ENCODE measurements at places on chromosomes 11 and 22.

- DNase-seq, result no peak
Measured at GRCh38 chr11:106644824-106645223, 373.5 kb downstream of the GUCY1A2 start.

- no peak for DNase-seq
Measured at GRCh38 chr11:102553835-102554282, 23.3 kb upstream of the MMP7 start.

DNA sequence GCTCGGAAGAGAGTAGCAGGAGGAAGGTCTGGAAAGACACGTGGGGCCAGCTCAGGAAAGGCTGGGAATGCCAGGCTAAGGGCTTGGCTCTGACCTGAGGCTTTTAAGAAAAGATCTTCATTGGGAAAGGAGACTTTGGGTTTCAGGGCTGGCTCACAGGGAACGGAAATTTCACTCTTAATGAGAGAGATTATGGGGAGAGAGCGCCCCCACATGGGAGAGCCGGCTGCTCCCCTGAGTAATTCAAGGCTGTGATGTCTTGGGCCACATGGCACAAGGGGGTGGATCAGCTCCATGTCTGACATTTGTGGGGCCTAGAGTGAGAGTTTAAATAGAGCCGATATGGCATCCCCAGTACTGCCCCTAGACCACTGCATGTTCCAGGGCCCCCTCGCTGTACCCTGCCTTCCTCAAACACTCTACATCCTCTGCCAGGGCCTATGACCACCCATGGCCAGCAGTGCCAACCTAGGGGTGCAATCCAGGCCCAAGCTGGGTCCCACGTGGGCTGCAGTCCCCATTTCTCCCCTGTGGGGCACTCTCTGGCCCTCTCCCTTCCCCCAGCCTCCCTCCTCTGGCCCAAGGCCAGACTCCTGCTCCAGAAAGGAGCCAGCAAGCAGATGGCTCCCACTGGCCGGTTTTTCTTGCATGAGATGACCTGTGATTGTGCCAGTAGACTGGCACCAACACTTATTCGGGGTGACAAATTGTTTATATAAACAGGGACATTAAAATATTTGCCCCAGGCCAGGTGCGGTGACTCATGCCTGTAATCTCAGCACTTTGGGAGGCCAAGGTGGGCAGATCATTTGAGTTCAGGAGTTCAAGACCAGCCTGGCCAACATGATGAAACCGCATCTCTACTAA lies 75.2 kb downstream of the ISX start:
- no peak for DNase-seq

DNA sequence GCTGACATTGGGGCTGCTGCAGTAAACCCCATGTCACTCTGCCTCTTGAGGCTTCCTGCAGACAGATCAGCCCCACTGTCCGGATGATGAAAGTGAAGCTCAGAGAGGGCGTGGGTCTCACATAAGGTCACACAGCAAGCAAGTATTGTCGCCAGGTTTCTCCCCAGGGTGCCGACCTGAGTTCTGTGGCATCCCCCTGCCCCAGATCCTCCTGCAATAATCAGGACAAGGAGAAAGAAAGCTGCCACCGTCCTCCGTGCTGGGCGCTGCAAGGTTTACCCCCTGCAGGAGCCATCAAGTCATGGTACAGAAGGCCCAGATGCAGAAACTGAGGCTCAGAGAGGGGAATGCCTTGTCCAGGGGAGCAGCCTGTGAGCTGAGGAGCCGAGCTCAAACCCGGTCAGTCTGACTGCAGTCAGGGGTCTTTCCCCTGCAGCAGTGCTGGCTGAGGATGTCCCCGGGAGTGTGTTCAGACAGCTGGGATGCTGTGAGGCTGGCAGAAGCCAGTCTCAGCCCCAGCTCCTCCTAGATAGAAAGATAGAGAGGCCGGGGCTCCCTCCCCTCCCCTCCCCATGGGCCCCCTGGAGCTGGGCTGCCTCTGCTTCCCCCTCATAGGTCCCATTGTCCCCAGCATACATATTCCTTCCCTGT lies 13.2 kb downstream of the EMID1 start:
- no peak for DNase-seq

DNA sequence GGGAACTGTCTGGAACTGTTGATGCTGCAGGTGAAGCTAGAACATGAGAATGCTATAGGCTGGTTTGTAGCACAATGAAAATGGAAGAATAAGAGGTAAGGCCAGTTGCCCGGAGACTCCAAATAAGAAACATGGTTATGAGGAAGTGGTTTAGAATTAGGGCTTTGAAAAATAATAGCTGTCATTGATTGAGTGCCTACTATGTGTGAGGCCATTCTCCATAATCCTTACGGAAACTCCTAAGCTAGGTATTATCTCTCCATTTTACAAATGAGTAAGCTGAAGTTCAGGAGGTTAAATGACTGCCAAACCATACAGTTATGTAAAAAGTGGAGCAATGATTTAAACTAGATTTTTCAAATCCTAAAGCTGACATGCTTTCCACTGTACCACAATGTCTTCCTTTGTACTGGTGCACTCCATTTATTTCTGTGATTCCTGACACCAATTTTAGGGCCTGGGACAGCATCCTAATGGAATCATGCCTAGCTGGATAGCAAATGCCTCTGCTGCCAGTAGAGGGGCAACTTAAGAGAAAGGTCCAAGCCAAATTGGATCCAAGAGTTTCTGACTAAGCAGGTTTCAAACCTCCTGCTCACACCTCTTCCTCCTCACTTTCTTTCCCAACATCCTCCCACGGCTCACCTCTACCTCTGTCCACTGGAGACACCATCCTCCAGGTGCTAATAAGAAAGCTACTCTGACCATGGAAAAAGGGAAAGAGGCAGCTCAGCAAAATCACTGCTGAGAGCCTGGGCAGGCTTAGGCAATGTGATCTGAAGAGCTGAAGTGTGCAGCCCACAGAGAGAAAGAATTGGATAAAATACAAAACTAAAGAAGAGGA lies 46.9 kb upstream of the PICALM start:
- DNase-seq, result no peak

DNA sequence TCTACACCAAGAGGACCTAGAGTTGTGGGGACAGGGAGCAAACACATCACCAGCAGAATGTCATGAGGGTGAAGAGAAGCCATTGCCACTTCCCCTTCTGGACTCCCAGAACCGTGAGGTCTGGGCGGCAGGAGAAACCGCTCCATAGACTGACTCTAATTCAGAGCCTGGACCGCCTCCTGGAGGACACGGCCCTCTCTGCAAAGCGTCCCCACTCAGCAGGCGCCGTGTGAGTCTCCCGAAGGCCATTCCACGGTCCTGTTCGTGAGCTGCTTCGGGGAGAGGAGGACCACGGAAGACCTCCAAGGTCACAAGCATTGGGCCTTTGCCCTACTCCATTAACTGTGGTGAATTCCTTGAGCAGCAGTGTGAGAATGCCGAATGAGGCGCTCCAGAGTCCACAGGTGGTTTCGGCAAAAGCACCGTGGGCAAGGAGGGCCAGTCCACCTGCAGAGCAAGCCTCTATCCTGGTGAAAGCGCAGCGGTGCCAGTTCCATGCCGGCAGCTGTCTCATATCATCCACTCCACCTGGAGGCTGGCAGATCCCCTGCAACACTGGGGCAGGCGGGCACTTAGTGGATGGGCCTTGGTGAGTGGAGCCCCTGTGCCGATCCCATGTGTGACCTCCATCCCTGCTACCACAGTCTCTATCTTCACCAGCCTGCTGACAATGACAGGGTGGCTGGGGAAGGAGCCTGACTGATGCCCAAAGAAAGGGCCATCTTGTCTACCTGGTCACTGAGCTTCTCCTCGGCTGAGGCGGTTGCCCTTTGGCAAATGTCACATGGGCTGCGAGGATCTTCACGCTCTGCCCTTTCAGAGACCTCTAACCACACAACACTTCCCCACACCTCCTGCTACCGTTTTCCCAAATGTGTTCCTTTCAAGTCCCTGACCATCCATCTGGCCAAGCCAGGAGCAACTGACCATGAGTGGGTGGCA lies 7.5 kb downstream of the C11orf21 start:
- DNase-seq, result no peak

GRCh38 chr11:2799881-2800654 lies 85.5 kb downstream of the CDKN1C start:
- DNase-seq, result no peak

- peak; percentile 11 for DNase-seq
Measured at GRCh38 chr11:131694526-131695424, 324.4 kb downstream of the NTM start.

GRCh38 chr11:114165326-114166230 lies 106.1 kb downstream of the ZBTB16 start:
- DNase-seq, result no peak

GRCh38 chr22:36374603-36375024 lies 13.2 kb downstream of the MYH9 start:
- DNase-seq, result no peak

- no peak for DNase-seq
Measured at GRCh38 chr11:66228521-66228920, 39.9 kb upstream of the RAB1B start.

DNA sequence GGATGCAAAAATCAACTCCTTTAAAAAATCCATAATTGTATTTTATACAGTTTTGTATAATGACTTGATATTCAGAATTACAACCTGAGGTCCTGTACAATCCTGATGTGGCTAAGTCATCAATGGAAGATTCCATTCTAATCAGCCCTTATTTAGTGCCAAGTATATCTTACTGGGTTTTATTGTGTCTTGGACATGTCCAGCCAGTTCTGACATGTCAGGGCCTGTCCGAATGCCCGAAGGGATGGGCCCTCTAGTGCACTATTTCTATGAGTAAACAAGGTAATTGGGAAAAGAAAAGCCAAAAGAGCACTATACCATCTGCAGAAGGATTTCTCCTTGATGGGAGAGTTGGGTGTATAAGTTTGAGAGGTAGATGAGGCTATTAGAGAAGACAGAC lies 412.9 kb downstream of the METTL15 start:
- no peak for DNase-seq

GRCh38 chr22:43273902-43274484 lies 69.2 kb downstream of the SCUBE1 start:
- no peak for DNase-seq

DNA sequence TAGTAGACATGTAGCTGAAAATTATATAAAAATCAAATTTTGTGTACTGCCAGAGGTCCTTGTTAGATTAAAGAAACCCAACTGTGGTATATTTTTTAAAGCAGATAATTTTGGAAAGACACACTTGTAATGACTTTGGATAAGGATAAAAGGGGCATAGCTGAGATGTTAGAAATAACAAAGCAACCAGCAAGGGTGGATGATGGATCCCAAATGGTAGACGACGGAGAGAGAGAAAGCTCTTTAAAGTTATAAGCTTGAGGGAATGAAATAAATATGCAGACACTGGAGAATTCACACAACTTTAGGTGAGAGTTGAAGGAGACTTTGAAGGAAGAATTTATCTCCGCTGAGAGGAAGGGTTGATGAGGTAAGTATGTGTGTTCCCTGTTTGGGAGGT lies 10.6 kb downstream of the NCAM1 start:
- DNase-seq, result no peak

GRCh38 chr11:111162305-111162704 lies 83.2 kb upstream of the POU2AF2 start:
- DNase-seq, result no peak

- no peak for DNase-seq
Measured at GRCh38 chr22:19895160-19895849, 40.6 kb upstream of the GNB1L start.

DNA sequence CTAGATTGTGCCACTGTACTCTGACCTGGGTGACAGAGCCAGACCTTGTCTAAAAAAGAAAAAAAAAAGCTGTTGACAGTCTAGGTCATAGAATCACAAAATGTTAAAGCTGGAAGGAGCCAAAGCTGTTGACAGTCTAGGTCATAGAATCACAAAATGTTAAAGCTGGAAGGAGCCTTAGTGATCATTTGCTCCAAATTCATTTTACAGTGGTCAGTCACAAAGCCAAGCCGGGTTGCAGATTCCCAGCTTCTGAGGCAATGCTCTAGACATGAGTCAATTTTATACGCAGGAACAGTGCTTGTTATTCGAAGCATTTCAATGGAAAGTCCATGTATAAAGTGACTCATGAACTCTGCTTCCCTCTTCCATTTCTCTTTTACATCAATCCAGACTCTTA lies 47.4 kb downstream of the SYT13 start:
- DNase-seq, result no peak

GRCh38 chr11:70307176-70307575 lies 36.7 kb downstream of the PPFIA1 start:
- DNase-seq, result no peak

- no peak for DNase-seq
Measured at GRCh38 chr11:57793351-57794115, 31.9 kb downstream of the CTNND1 start.

- DNase-seq, result no peak
Measured at GRCh38 chr11:18778468-18778867, 13.1 kb downstream of the PTPN5 start.

DNA sequence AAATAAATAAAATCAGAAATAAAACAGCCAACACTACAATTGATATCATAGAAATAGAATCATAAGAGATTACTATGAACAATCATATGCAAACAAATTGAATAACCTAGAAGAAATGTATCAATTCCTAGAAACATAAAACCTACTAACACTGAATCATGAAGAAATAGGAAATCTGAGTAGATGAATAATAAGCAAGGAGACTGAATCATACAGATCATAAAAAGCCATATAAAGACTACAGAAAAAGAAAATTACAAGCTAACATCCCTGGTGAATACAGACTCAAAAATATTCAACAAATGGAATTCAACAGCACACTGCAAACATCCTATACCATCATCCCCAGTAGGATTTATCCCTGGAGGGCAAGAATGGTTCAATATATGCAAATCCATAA lies 135.6 kb downstream of the SBF2 start:
- no peak for DNase-seq

DNA sequence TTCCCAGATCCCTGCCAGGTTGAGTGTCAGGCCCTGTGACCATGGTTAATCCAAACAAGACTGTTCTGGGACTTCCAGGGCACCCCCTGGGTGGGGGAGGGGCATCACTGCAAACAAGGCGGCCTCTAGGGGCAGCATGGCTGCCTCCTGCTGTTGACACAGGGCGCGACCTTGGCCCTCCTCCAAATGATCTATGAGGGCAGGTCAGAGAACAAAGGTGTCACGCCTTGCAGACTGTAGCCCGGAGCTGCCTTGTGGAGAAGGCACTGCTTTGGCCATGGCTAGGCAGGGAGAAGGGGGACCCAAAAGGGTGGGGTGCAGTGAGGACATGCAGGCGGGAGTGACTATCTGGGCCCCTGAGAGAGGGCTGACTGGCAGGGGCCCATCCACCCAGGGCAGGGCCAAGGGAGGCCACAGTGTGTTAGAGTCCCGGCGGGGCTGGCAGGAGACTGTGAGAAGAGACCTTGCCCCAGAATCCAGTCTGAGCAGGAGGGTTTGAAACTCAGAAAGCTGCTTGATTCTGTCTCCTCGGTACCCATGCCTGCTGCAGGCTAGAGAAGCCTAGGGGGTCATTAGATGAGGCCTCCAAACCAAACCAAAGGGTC lies 35.6 kb downstream of the KCNC1 start:
- DNase-seq, result no peak

All from activated T-helper 1 cell treated with Interleukin-2 at 50 U/mL for 16 hours (primary cell).